Right cardiac atrium (tissue), 5 donors: ENCODE measurements at places on chromosomes 2 and 18. TPM values are rescaled to one million over a fixed set of nuclear protein-coding genes. Genes with fewer than 3 reads are reported as not detected.

Gene VSNL1
- 33.2 TPM for total RNA-seq

Gene HOXD12
- total RNA-seq = not detected

Gene ABCG5
- not detected for total RNA-seq

Gene GBX2
- not detected for total RNA-seq

Gene ANKRD30B
- total RNA-seq = not detected

Gene RAB6D
- not detected for total RNA-seq

Gene TCF23
- total RNA-seq = 0.11 TPM

Gene NEU4
- 1.4 TPM for total RNA-seq

Gene CD8A
- total RNA-seq = 2.0 TPM

Gene GPR155
- total RNA-seq = 15.5 TPM

Gene CACNB4
- 0.57 TPM for total RNA-seq

Gene CFC1
- 0.44 TPM for total RNA-seq

Gene MAPK4
- 73.9 TPM for total RNA-seq

Gene UGT1A9
- not detected for total RNA-seq

Gene ACTR2
- total RNA-seq = 114 TPM

Gene CREB1
- total RNA-seq = 48.2 TPM

Gene DNAH7
- 0.67 TPM for total RNA-seq

Gene CXCR2
- 0.94 TPM for total RNA-seq

Gene CFAP210
- not detected for total RNA-seq

Gene PLEK
- 4.3 TPM for total RNA-seq

Gene IL1RN
- total RNA-seq = 0.45 TPM

Gene KLHL29
- total RNA-seq = 2.2 TPM
